ENCODE measurements at places on chromosomes 12 and 14. TPM values are rescaled to one million over a fixed set of nuclear protein-coding genes. Genes with fewer than 3 reads are reported as not detected.

OTUB2 gene
- 1.5 TPM for total RNA-seq

FOXG1 gene
- not detected for total RNA-seq

CNTN1 gene
- not detected for total RNA-seq

TAS2R43 gene
- 0.76 TPM for total RNA-seq

CEP128 gene
- 22.0 TPM for total RNA-seq

IGFBP6 gene
- total RNA-seq = 0.81 TPM

HEATR5A gene
- total RNA-seq = 26.4 TPM

TAPBPL gene
- 34.1 TPM for total RNA-seq

All from activated T-helper 1 cell treated with anti-CD3 and anti-CD28 coated beads, Interleukin-12 subunit alpha, Interleukin-12 subunit beta, Interleukin-2, Interleukin-4 antibody, amounts not matched to agents 30 ng/mL and 10 ng/mL and 1 ng/mL, durations not matched to agents 14 hours and 24 hours and 36 hours (primary cell).